ENCODE measurements at places on chromosomes 5 and 9.

DNA sequence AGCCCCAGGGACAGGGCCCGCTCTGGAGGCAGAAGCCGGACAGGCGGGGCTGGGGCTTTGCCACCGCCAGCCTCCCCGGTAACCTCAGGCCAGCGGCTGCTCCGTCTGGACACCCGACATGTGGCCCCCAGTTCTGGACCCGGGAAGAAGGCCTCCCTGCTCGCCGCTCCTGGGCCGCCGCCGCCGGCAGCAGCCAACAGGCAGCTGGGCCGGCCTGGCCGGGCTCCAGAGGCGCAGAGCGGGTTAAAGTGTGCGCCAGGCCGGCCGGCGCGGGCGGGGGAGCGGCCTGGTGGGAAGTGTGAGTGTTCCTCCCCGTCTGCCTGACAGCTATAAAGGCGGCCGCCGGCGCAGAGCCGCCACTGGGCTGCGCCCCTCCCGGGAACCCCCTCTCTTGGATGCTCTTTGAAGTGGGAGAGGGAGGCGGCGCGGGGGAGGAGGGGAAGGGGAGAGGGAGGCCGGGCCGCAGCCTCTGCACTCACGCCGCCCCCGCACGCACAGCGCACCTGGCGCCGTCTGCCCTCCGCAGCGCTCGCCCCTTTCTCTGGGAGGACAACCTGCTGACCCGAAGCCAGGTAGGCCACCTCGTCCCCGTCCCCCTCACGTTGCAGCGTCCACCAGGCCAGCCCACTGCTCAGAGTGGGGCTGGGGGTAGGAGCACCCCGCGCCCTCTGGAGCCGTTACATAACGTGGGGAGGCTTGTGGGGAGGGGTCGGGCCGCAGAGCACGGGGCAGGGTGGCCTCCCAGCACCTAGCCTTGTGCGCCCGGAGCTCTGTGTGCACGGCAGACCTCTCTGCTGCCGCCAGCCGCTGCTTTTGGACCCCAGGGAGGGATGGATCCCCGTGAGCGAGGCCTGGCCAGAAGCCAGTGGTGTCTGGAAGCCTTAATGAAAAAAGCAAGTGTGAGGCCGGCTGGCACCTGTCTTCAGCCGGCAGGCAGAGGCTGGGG is at the start of gene ADAMTSL2:
Gene ADAMTSL2, plus strand, starts transcription at position 359 of the 946 bp plus-strand sequence. CDS start 2,009 bp downstream, outside the sequence.
- DNase-seq, result no peak

DNA sequence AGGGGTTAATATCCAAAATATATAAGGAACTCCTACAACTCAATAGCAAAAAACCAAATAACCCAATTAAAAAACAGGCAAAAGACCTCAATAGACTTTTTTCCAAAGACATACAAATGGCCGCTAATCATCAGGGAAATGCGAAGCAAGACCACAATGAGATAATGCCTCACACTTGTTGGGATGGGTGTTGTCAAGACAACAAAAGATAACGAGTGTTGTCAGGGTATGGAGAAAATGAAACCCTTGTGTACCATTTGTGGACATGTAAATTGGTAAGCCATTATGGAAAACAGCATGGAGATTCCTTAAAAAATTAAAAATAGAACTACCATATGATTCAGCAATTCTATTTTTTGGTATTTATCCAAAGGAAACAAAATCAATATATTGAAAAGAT is 620.2 kb downstream of the ACTL7B start:
- DNase-seq, result no peak

GRCh38 chr9:98992107-98992884 is 48.6 kb downstream of the COL15A1 start:
- no peak for DNase-seq

- no peak for DNase-seq
These were observed 45.6 kb upstream of the IER5L start for GRCh38 chr9:129223551-129224208.

- no peak for DNase-seq
These were observed 174.6 kb downstream of the RFK start for GRCh38 chr9:76219560-76220151.

DNA sequence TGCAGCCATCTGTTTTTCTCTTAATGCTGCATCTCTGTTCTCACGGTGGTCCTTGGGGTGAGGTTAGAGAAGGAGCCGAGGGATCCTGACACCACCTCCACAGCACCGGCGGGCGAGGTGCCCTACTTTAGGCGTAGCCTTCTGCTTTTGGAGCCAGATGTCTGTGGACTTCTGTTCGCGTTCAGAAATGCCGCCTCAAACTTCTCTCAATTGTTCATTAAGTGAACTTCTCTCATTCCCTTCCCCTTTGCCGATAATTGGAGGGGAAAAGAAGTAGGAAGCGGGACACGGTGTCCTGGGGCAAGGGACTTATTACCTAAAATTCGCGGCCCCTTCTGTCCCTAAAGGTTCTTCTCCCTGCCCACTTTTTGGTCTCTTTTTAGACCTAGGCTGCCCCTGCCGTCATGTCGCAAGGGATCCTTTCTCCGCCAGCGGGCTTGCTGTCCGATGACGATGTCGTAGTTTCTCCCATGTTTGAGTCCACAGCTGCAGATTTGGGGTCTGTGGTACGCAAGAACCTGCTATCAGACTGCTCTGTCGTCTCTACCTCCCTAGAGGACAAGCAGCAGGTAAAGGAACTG is 455 bp downstream of the KIF20A start:
- DNase-seq, result no peak

DNA sequence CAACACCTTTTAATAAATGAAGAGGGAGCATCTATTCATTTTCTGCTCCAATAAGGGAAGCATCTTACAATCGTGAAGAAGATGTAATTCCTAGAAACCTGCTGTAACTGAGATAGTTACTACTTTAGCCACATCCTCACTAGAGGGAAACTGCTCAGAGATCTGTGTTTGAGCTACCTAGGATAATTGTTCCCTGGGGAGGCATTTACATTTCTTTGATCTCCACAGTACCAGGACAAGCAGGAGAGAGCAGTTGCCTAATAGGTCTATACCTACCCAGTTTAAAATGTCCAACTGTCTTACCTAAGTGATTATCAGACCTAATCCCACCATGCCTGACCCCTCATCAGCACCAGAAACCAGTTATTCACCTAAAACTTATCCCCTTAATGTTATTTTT is 196.9 kb downstream of the TUSC1 start:
- DNase-seq, result no peak

DNA sequence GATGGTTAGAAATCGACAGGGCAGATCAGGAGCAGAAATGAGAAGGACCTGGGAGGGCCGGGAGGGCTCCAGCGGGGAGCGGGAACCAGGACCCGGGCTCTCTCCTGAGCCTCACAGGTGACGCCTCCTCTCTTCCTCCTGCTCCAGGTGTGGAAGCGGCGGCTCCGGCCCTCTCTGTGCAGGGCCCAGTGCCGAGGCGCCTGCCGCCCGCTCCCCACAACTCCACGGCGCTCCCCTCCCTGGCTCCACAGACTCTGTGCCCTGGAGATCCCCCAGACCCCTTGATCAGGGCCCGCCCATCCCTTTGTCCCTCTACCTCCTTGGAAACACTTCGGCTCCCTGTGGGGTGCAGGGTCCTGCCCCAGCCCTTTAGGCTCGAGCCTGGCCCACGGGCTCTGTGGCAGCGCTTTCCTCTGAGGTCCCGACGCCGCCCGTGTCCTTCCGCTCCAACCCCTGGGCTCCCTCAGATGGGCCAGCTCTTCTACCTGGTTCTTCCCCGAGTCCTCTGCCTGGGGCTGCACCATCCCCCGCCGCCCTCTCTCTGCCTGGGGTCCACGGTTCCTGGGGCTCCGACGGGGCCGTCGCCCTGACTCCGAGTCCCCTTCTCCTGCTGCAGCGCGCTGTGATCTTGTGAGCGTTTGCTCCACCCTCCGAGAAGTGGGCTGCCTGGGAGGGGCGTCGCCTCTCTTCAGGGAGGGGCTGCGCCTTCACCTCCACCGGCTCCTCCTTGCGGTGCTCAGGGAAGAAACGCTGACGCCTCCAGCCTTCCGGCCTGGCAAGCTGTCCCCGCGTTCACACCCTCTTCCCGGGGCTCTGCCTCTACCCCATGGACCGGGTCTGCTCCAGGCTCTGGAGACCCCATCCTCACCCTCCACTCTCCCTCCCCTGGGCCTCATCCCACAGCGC is 22.4 kb upstream of the SLC6A3 start:
- no peak for DNase-seq

DNA sequence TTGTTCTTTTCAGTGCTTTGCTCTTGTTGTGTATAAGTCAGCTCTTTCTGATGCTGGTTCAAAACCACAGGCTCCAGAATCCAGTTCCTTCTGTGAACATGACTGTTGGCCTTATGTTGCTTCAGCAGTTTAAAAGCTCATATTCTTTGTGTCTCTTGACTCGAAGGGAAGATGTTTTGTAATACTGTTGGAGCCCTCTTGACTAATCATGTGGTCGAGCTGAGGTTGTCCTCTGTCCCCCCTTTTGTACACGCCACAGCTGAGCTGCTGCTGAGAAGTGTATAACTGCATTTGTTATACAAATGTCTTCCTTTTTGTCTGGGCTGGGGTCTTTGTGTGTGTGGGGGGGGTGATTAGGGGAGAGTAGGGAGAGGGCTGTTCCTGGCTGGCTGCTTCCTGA is 35.8 kb downstream of the SLC36A1 start:
- DNase-seq, result no peak

DNA sequence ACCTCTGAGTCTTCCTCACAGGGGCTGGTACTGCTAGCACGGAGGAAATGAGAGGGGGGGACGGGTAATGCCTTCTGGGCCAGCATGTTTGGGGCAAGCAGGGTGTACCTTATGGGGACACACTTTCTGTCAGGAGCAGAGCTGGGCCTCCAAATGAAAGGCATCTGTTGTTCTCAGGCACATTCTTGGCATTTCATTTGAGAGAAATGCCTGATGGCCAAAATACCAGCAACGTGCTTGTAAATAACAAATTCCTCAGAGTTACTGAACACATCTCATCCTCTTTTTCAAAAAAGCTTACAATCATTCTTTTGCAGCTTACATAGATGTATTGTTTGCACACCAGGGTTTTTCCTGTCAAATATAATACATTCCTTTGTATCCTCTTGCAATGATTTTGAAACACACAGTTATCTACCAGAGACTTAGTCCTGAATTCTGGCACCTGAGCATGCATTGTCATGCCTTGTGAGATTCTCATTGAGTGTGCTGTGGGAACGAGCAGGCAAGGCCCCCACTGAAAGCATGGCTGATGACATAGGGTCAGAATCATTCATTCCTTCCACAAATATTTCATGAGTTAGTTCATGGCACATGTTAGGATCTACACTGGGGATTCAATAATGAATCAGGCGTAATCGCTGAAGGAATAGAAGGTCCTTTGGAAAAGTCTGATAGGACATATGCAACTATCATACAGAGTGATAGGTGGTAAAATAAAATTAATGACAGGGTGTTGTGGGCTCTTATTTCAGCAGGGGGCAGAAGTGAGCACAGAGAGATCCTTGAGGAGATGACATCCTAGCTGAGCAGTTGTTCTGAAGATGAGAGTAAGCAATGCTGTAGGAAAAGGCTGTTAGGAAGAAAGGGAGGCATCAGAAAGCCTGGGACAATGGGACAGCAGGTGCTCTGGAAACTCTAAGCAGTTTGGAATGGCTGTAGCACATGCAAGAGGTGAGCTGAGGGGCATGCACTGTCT is 260.9 kb upstream of the TUT7 start:
- no peak for DNase-seq

GRCh38 chr5:82854956-82855355 is 222.2 kb downstream of the TMEM167A start:
- DNase-seq, result no peak

DNA sequence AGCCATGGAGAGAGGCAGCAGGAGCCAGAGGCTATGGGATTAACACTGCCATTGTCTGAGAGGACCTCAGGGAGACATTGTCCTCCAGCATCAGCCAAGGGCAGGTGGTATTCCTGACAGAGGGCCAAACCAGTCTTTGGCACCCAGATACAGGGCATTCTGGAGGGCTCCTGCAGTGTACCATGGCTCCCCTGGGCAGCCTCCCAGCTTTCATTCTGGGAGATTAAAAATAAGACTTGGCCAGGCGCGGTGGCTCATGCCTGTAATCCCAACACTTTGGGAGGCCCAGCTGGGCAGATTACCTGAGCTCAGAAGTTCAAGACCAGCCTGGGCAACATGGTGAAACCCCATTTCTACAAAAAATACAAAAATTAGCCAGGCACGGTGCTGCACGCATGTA is 4.2 kb downstream of the MTAP start:
- no peak for DNase-seq

DNA sequence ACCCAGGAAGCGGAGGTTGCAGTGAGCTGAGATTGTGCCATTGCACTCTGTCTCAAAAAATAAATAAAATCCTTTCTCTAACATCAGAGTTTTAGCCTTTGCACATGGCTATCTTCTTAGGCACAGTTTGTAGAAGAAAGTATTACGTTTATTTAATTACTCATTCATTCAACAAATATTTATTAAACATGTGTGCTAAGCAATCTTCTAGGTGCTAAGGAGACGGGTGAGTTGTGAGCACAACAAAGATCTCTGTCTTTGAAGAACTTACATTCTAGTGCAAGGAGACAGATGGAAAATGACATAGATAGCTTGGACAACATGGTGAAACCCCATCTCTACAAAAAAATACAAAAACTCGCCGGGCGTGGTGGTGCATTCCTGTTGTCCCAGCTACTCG is 122.3 kb upstream of the MYO10 start:
- DNase-seq, result no peak

GRCh38 chr5:127011153-127011552 is 19.2 kb downstream of the MARCHF3 start:
- DNase-seq, result no peak

- no peak for DNase-seq
These were observed 37.0 kb downstream of the NKX2-5 start for GRCh38 chr5:173198049-173198448.

DNA sequence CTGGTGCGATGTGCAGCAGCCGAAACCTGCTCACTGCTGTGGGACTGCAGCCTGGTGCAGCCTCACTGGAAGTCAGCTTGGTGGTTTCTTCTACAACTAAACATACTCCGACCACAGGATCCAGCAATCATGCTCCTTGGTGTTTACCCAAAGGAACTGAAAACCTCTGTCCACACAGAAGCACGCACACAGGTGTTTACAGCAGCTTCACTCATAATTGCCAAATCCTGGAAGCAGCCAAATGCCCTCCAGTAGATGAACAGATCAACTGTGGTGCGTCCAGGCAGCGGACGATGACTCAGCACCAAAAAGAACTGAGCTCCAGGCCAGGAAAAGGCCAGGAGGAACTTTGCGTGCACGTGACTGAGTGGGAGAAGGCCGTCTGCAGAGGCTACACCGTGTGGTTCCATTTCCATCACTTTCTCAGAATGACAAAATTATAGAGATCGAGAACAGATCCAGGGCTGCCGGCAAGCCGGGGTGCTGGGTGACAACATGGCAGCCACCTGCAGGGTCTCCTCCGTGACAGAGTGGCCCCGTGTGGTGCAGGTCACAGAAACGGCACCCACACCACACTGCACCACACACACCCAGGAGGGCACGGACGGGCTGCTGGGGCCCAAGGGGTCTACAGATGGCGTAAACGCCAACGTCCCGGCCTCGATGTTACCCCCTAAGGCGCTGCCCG is 23.1 kb upstream of the NSMF start:
- no peak for DNase-seq

GRCh38 chr9:129183495-129184218 is 5.6 kb upstream of the IER5L start:
- DNase-seq, result no peak

Measured in stimulated activated CD4-positive, alpha-beta T cell treated with anti-CD3 and anti-CD28 coated beads, TNF-alpha, amount 100 ng/mL, for 24 hours (primary cell).